ENCODE measurements at places on chromosomes 16 and 17.

DNA sequence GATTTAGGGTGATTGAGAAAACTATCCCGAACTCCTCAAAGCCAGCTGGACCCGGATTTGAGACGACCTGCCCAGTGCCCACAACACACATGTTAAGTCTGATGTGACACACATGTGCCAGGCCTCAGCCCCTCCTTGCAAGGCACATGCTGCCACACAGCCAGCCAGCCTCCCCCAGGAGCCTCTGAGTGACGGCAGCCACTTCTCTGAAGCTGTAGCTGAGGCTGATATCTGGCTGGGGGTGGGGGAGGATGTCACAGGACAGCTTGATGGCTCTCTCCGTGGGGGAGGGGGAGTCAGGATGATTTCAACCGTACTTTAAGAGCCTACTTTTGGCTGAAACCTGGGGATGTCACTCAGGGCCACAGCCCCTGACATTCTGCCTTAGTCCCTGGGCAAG is 40.9 kb downstream of the SRCIN1 start:
- peak; percentile 72 for DNase-seq

- no peak for DNase-seq
These were observed 4.4 kb downstream of the GABARAPL2 start for GRCh38 chr16:75570396-75571065.

GRCh38 chr16:86240716-86241363 is 269.5 kb upstream of the FOXF1 start:
- DNase-seq, result no peak

GRCh38 chr16:11201498-11202259 is 54.3 kb downstream of the SOCS1 start:
- peak; percentile 75 for DNase-seq

DNA sequence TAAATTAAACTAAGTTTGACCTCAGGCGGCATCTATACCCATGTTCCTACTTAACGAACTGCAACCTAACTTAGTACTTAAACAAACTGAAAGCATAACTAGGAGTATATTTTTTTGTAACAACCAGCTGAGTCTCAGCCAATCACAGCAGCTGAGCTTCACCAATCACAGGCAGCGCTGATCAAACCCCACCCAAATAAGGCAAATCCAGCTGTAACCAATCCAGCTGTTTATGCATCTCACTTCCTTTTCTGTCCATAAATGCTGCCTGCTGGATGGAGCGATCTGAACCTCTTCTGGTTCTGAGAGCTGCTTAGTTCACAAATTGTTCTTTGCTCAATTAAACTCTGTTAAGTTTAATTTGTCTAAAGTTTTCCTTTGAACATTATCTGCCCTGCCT is 131.3 kb downstream of the PMP22 start:
- DNase-seq, result no peak

DNA sequence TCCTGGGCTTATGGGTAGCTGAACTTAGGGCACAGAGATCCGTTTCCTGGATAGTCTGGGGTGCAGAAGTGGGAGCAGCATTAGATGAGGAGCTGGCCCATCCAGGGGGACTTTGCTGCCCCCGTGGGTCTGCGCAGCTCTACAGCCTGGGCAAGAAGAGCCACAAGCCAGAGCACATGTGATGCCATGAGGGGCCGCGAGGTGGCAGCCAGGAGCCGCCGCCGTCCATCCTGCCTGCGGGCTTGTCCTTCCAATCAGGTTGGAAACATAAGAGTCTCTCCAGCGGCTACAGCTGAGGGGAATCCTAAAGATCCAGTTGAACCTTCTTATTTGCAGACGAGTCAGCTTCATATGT is 21.9 kb downstream of the C1QTNF1 start:
- peak; percentile 87 for DNase-seq

DNA sequence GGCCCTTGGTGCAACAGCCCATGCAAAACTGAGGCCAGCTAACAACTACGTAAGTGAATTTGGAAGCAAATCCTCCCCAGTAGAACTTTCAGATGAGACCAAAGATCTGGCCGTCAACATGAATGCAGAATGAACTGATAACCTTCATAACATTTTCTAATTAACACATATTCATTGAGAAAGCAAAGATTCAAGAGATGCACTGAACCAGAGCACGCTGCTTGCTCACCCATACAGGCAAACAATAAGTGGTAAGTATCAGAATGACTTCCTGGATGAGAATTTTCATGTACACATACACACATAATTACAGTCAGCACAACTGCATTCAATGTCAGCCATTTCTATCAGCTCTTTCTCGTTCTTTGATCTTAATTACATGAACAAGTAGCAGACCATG is 30.6 kb downstream of the XYLT1 start:
- no peak for DNase-seq

DNA sequence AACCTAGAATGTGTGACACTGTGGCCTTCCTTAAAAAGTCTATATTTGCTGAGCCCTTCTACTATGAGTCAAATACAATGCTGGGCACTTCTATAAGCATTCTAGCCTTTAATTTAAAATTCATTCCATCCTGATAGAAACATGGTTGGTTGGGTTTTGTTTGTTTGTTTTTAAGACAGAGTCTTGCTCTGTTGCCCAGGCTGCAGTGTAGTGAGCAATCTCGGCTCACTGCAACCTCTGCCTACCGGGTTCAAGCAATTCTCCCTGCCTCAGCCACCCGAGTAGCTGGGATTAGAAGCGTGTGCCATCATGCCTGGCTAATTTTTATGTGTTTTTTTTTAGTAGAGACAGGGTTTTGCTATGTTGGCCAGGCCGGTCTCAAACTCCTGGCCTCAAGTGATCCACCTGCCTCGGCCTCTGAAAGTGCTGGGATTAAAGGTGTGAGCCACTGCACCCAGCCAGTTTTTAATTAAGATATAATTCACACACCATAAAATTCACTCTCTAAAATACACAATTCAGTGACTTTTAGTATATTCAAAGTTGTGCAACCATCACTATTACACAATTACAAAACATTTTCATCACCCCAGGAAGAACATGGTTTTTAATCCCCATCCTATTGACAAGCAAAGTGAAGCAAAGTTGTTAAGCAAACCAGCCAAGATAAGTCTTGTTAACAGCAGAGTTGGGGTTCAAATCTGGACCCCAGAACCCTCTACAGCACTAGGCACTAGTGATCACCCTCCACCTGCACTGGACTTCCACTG is 42.8 kb downstream of the CMTM4 start:
- no peak for DNase-seq

DNA sequence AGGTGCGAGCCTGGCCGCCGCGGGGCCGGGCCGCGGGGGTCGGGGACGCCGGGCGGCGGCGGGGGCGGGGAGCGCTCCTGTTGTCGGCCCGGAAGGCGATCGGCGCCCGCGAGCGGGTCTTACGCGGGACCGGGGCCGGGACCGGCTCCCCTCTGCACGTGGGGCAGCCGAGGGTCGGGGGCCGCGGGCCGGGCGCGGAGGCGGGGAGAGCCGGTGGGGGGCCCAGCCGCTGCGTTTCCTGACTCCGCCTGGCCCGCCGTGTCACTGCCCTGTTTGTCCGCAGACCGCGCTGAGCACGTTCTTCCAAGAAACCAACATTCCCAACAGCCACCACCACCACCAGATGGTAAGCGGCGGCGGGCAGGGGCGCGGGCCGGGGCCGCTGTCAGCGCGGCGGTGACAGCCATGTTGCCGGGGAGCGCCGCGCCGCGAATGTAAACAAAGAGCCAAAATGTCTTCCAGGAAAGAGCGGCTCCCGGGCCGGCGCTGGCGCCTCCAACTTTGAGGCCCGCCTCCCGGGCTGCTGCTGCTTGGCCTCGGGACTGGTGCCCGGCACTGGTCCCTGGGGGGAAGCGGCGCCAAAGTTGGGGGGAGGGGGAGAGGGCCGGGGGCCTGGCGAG is 586 bp downstream of the UBALD2 start:
- peak; percentile 73 for DNase-seq

DNA sequence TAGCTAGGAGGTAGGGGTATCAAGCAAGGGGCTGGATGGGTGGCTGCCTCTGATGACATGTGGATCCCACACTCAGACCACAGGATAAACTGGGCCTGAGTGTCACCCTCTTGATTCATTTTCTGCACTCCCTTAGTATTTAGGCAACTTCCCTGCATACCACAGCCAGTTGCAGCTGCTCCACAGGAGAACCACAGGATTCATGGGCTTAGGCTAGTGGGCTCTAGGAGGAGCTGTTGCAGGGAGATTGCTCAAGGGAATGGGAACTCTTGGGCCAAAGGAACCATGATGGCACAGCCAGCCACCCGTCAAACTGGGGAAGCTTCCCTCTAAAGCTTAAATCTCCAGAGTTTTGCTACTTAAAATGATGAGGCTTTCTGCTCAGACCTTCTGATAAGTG is 269.7 kb upstream of the ASIC2 start:
- DNase-seq, result peak; percentile 41

- DNase-seq, result no peak
These were observed 59.6 kb upstream of the CDH13 start for GRCh38 chr16:82567175-82567574.

DNA sequence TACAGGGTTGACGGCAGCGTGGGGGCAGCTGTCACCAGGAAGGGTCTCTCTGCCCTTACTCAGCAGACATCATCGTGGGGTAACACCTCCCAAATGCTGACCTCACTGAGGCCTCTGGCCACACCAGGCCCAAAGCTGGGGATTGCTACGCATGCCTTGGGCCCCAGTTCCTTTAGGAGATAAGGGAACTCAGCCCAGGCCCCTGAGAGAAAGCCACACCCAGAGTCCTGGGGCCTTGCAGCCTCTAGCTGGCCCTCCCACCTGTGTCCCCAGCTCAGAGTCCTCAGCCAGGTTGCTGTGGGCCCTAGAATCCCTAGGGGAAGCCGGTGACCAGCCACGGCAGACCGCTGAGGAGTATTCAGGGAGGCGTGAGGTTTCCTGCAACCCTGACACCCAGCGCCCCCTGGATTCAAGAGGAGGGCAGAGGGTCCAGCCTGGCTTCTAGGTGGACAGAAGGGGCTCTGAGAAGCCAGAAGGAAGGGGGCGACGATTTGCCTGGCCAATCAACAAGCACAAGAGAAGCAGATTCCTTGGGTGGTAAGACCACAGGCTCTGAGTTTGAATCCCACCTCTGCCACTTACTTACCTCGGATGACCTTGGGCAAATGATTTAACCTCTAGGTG is 10.3 kb upstream of the GINS2 start:
- DNase-seq, result peak; percentile 78

- DNase-seq, result peak; percentile 62
These were observed 329 bp downstream of the SMARCD2 start for GRCh38 chr17:63842173-63842539.

DNA sequence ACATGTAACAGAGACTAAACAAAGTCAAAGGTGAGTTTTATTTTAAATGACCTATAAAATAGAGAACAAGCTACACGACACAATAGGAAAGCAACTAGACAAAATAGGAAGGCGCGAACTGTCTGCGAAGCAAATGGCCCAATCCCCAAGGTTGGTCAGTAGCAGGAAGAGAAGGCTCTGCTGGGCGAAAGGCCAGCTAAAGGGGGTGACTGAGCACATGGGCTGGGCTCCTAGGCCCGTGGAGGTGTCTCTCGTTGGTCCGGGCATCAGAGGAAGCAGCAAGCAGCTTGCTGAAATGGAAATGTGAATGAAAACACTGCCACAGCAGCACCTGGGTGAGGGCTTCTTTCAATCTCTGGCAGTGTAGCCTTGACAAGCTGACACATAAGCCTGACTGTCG is 129.4 kb downstream of the ZNF778 start:
- DNase-seq, result no peak

- DNase-seq, result peak; percentile 76
These were observed 228.7 kb upstream of the ASIC2 start for GRCh38 chr17:33521784-33522183.

- DNase-seq, result peak; percentile 94
These were observed 174.8 kb downstream of the PRKCB start for GRCh38 chr16:24010440-24011089.

- peak; percentile 64 for DNase-seq
These were observed 57.3 kb upstream of the MON1B start for GRCh38 chr16:77133706-77134105.

GRCh38 chr17:8421571-8421970 is 14.1 kb upstream of the NDEL1 start:
- DNase-seq, result no peak

DNA sequence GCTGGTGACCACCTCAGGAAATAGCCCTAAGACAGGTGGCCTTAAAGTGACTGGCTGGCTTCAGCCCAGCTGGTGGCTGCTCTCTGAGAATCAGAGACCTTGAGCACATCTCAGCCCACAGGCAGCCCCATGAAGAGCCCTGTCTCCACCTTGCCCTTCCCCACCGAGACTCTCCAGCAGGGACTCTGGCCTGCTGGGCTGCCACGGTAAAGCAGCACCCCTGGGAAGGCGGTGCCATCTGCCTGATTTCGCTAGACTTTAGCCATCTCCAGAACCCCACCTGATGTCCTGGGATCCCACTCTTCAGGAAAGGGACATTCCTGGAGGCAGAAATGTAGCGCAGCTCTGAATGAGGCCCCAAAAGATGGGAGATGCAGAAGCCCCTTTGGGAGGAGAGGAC is 45.2 kb upstream of the LGALS9 start:
- DNase-seq, result no peak

GRCh38 chr16:58264961-58265479 is 29.8 kb downstream of the PRSS54 start:
- DNase-seq, result no peak

- DNase-seq, result no peak
These were observed 229.6 kb upstream of the RBFOX1 start for GRCh38 chr16:7103056-7103455.

- peak; percentile 79 for DNase-seq
These were observed 406.0 kb downstream of the SEC14L1 start for GRCh38 chr17:77546772-77547241.

- DNase-seq, result peak; percentile 68
These were observed 105.5 kb downstream of the AXIN2 start for GRCh38 chr17:65455972-65456343.

- no peak for DNase-seq
These were observed 9.8 kb downstream of the CHST6 start for GRCh38 chr16:75485230-75486013.

DNA sequence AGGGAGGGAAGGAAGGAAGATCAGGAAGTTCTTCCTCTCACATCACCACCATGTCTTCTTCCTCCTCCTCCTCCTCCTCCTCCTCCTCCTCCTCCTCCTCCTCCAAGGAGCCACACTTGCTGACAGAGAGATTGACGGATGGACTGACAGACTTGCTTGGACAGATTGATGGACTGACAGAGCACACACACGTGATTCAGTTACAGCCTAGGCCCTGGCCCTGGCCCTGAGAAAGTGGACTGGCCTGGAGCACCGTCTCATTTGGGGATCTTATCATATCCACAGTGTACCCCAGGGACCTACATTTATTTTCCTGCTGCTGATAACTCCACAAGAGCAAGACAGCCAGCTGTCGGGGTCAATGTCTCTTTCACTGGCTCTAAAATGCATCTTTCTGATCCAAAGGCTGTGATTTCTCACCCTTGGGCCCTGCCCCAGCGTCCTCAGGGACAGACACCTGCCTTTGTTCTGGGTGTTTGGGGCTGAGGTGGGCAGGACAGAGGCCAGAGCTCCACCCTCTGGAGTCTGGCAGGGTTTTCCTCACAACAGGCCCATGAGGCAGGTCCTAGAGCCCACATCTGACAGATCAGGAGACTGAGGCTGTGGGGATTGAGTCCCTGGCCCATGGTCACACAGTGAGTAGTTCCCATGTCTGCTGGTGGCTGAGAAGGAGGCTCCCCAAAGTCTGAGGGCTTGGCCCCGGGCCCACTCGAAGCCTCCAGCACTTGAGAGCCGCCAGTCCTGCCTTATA is 2.3 kb upstream of the P2RX1 start:
- no peak for DNase-seq
